Epithelial cell of esophagus (primary cell): ENCODE measurements at places on chromosomes 11 and 22.
A peak's percentile ranks its signal among the peaks of the same experiment; 100 is the strongest.

GRCh38 chr11:77340501-77340900, 39.0 kb upstream of the GDPD4 start:
- DNase-seq = no peak

DNA sequence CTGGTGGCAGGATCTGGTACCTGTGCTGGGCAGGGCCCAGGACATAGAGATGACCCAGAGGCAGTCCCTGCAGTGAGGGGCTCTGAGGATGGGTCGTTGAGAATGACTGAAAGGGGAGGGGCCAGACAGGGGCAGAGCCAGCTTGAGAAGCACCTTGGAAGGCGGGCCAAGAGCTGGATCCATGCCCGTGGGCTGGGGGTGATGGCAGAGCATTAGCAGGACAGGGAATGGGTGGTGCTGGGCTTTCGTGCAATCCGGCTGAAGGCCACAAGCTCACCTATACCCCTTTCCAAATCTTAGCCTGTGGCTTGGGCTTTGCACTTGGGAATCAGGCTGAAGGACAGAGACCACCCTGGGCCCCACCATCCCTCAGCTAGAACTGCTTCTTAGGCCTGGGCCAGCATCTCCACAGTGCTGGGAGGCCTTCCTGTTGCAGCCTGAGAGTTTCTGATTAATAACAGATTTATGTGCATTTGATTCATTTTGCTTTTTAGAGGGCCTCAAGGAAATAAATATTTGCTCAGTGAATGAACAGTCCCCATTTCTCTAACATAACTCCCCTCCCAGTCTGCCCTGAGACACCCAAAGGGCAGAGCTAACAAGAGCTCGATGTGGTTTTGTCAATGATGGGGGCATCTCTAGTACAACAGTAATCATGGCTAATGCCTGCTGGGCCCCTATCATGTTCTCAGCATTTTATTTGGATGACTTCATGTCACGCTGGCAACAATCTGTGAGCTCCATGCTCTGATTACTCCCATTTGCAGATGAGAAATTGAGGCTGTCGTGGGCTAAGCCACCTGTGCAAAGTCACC, 39.3 kb downstream of the RIBC2 start:
- DNase-seq = no peak

- peak; percentile 61 for DNase-seq
Measured at GRCh38 chr11:12235947-12236743, 125.8 kb downstream of the MICAL2 start.

DNA sequence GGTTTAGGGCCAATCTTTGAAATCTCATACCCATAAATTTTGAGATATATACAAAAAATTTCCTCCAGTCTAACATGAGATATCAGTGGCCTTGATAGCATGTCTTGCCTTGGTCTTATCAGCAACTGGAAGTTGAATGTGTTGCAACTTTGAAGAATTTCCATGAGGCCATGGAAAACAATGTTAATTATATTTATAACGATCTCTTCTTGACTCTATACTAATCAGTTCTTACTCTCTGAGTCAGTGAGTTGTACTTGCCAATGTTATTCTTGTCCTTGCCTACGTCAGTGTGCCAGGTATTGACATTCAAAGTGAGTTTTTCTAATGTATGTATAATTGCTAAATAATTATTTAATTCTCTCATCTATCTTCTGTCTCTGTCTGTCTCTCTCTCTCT, 535.1 kb downstream of the KCNA4 start:
- no peak for DNase-seq

DNA sequence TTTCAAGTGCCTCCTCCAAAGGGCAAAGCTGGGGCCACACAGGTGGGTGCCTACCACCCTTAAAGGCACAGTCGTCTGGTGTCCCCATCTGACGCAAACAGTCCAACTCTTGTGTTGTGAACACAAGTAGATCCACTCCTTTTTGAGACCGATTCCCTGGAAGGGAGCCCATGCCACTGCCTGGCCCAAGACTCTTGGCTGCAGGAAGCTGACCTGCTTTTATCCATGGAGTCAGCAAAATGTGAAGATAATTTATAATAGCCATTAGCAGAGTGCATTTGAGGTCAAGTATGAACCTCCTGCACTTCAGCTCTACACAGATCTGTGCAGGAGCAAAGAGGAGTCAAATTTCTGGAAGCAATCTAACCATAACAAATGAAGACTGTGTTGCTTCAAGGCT, 68.5 kb downstream of the ADM start:
- no peak for DNase-seq

DNA sequence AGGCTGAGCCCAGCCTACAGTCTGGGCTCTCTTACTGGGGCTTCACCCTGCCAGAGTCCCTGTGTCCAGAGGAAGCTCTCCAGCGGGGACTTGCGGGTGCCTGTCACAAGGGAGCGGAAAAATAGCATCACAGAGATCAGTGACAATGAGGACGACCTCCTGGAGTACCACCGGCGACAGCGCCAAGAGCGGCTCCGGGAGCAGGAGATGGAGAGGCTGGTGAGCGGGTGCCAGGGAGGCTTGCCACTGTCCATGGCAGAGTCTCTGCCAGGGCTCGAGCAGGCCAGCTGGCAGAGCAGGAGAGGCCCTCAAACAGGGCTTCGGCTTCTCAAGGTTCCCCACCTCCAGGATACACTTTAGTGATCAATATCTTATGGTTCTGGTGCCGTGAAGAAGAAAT, 21.0 kb downstream of the PHLDB1 start:
- no peak for DNase-seq

DNA sequence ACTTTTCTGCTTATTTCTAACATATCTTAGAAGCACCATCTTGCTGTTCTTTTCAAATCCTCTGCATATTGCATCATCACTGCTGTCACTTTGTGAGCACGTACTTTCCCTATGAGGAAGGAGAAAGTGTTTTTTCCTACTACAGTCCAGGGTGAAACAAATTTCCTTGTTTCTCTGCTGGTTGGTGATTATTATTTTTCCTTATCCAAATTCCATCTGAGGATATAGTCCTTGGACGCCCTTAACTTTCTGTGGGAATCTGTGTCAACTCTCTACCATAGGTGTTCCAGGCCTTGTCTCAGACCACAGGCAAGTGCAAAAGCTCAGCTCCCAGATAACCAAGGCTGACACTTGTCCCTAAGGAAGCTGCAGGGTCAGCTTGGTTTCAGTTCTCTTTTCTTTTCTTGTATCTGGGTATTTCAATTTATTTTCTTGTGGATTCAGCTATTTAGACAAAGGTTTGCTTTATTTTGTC, 29.4 kb upstream of the LYVE1 start:
- peak; percentile 53 for DNase-seq

GRCh38 chr22:43098356-43098755, 9.2 kb upstream of the TTLL1 start:
- DNase-seq = peak; percentile 37

DNA sequence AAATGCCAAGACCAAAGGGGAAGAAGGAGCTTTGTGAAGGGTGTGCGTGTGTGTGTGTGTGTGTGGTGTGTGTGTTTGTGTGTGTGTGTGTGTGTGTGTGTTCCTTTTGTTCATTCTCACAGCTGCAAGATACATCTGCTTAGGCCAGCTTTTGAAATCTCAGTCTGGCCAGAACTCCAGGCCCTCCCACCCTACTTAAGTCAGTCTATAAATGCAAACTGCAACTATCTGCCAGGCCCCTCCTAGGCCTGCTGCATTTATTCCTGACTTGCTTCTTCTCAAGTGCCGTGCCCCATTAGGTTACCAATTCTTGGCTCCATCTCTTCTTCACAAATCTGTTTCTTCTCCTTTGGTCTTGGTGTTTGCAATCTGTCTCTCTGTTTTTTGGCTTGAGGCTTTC, 21.6 kb upstream of the RIC3 start:
- DNase-seq = no peak

DNA sequence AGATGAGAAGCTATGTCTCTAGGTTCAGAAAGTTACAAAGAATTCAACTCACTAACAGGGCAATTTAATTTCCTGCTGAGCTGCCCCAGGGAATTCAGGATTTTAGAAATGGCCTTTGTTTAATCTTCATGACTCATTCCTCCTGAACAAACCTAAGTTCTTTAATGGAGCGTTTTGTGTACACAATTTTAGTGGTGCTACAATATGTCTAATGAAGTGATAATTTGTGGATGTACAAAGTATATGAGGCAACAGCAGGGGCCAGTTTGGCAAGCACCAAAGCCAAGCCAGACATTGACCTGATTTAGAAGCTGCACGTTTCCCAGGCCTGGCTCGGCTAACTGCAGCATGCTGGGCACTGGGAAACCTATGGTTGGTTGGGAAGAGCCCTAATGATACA, 34.4 kb upstream of the HEPHL1 start:
- peak; percentile 83 for DNase-seq

- no peak for DNase-seq
Measured at GRCh38 chr22:34283844-34284243, 363.6 kb upstream of the LARGE1 start.

GRCh38 chr22:27463121-27463660, 338.4 kb downstream of the MN1 start:
- no peak for DNase-seq

DNA sequence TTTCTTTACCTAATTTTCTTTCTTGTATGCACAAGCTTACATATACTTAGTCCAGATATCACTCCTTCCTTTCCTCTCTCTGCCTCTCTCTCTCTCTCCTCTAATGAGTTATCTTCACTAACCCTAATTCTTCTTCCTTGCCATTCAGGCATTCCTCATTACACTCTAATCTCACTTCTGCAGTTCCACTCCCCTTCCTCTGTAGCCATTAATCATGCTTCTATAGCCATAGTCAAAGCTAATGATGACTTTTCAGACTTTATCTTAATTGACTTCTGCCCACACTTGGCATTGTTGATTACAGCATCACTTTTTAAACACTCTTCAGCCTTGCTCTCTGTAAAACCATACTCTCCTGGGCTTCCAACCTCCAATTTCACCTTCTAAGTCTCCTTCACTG, 35.3 kb upstream of the SC5D start:
- DNase-seq = no peak

DNA sequence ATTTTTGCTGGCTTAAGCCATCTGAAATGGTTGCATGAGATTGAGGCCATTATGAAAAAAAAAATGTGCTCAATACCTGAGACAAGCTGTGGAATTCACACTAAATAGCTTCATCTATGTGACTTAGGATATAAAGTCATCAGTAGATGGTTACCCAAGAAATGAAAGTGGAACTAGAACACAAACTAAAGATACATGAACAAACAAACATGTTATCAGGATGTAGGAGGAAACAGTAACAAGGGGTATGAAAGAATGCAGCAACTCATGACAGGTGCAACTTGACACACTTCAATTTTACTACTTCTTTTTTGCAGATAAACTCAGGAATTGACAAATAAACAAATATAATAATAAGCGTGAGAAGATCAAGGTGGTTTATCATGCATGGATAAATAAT, 155.0 kb downstream of the WT1 start:
- no peak for DNase-seq

- DNase-seq = no peak
Measured at GRCh38 chr11:30015725-30016412, 961 bp downstream of the KCNA4 start.

GRCh38 chr11:26704249-26704648, 17.6 kb downstream of the SLC5A12 start:
- DNase-seq = no peak

DNA sequence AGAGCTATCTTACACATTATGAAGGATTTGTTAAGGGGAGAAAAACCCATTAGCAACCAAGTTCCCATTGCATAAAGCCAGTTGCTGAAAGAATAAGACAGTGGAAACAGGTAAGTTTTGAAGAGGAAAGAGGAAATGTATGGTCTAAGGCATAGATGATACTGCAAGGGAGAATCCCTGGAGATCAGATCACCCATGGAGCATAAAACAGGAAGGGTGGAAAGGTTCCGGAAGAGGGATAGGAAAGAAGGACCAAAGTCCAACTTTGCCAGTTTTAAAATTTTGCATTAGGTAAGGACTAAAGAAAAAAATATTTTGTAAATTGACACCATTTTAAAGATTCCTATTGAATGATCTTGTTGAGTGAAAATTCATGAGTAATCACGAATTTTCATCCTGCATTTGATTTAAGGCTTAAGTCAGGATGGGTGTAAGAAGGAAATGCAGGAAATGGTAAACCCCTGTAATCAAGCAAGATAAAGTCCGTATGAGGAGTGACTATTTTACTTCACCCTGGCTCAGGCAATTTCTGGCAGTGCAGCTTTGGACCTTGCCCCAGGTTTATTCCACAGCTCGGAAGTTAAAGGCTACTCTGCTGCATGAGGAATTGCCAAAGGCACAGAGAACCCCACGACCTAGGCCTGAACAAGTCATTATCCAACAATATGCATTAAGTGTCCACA, 70.9 kb downstream of the CCDC34 start:
- no peak for DNase-seq

- DNase-seq = peak; percentile 43
Measured at GRCh38 chr11:61955422-61956135, 5.4 kb downstream of the BEST1 start.

GRCh38 chr11:109939166-109939810, 153.9 kb upstream of the ZC3H12C start:
- DNase-seq = peak; percentile 81

DNA sequence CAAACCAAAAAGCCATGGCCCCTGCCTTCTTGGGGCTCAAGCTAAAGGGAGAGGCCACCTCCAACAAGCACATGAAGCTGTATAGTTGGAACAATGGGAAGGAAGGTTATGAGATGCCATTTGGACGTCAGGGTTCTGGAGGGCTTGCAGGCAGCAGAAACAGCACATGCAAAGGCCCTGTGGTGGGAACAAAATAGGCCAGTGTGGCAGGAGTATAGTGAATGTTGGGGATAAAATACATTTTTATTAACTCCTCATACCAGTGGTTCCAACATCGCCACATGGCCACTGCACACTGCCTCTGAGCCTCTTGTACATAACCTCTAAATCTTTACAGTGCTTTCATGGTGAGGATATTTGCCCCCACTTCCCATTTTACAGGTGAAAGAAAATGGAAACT, 32.2 kb upstream of the MN1 start:
- DNase-seq = no peak

- no peak for DNase-seq
Measured at GRCh38 chr11:122082205-122082604, 33.8 kb downstream of the BLID start.

DNA sequence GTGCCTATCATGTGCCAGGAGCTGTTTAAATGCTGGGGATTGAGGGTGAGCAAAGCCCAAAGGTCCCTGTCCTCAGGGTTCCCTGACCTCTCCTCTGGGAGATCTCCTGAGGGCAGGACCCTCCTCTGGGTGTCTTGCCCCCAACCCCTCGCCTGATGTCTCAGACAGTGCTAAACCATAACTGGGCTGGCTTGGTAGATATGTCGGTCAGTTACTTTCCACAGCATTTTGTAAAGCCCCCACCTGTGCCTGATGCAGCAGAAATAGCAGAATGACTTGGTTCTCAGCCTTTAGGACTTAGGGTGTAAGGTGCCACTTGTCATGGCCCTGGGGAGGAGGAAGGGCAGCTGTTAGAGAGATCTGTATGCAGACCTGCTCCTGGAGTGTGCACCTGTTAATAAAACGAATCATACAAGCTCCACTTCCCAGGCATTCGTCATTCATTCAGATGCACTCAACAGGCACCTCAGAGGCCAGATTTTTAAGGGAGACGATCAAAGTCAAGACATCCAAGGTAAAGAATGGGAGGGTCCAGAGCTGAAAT, 88.1 kb downstream of the TP53I11 start:
- no peak for DNase-seq

- no peak for DNase-seq
Measured at GRCh38 chr22:39318507-39319283, 728 bp downstream of the RPL3 start.
